ENCODE measurements at places on chromosomes 7 and 10.

GRCh38 chr7:93515144-93515543 lies 59.4 kb downstream of the CALCR start:
- DNase-seq = no peak

DNA sequence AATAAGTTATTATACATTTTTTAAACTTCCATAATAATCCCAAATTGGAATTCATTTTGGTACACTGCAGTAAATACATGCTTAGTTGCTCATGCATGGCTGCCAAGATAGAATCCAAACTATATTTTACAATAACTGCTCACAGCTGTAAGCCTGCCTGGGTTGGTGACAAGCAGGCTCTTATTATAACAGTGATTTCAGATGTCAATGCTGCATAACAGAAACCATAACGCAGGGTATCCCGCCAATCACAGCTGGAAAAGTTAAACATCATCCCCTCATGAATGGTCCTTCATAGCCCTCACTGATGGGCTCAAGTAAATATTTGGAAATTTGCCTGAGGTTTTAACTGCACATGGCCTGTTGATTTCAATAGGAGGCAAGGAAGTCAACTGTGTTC lies 149.8 kb downstream of the AMPH start:
- DNase-seq = no peak

DNA sequence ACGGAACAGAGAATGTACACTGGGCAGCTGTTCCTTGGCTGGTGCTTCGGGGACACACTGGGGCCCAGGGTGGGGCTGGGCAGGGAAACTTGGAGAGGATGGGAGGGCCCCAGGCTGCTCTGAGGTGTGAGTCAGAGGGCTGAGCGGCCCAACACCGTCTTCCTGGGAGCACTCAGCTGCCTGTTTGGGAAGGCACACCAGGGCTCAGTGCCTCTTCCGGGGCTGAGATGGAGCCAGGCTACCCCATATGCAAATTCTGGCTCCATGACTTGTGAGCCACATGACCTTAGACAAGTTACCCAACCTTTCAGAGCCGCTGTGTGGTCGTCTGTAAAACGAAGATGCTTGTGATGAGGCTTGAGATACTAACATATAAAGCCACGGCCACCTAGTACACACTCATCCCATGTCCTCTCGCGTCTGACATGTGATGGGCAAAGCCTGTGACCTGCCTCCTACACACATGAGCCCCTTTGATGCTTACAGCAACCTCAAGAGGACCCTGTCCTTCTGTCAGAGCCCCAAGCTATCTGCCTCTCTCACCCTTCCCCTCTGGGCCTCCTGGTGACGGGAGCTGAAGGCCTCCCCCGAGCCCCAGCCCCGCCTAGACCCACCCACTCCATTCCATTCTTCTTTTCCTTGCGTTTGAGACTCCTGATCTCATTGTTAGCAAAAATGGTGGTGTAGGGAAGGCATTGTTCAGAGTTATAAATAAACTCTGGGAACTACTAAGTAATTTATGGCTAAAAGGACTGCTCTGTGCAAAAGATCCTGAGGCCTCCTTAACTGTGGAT lies 26.1 kb downstream of the KLRG2 start:
- DNase-seq = no peak

DNA sequence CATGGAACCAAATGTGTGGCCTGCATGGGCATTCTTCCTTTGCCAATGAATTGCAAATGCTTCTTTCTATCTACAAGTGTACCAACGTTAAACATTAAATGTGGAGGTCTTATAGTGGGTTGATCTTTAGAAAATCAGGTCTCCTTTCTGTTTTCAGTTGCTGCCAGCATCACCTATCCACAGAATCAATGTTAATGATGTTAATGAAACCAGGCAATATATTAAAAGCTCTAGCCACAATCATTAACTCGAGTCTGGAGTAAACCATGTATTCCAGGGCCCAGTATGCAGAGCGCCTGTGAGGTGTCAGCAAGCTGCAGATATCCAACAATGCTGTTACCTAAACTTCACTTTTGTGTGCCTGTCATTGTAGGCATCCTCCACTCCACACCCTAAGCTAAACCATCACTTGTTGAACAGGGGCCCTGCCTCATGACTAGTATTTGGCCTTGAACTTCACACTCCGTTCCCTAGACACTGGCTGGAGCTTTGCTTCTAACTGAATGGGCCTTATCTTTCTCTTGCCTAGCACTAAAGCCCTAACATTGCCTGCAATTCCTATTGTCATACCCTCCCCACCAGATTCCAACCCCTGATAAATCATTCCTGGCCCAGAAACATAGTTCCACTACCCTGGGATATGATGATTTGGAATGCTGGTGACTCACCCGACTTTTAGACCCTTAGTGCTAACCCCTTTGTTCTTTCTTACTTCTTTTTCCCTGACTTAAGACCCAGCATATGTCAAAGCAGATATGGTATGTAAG lies 24.3 kb upstream of the ITGB8 start:
- no peak for DNase-seq

DNA sequence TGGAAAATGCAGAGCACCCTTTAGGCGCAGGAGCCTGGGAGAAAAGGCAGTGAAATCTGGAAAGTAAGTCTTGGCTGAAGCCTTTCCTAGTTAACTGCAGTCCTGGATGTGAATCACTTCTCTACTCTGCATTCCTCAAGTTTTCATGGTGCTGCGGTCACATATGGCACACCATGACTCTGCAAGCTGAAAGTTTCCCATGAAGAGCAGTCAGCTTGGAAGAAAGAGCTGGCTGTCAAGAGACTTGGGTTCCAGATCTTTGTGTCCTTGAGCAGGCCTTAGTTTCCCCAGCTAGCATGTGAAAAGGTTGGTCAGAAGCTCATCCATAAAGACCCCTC lies 548.3 kb downstream of the SORCS3 start:
- no peak for DNase-seq

DNA sequence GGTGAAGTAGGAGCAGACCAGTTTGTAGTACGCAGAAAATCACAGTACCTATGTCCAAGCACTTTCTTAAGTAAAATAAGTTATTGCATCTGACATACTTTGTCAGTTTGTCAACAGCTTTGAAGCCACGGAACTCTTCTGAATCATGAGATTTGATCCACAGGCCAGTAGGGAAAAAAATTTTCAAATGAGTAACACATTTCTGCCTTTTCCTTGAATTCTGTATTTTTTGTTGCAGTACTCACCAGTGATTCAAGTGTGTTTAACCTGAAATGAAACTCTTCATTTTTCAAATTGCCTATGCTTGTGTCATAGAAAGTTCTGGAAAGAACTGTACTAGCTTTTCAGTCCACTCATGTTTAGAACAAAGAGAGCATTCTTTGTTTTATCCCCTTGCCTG lies 337.7 kb downstream of the GATA3 start:
- DNase-seq = no peak

GRCh38 chr7:46247664-46248063 lies 326.6 kb upstream of the IGFBP3 start:
- DNase-seq = no peak

DNA sequence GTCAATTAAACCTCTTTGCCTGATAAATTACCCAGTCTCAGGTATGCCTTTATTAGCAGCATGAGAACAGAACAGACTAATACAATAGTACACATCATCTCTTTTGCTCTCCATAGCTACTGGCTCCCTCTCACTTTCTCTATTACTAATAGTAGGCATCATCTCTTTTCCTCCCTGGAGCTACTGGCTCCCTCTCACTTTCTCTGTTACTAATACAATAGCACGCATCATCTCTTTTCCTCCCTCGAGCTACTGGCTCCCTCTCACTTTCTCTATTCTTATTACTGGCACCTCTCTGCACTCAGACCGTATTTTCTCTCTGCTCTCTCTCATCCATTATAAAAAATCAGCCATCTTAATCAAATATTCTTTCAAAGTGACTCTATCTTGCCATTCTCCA lies 37.1 kb downstream of the SLC25A13 start:
- no peak for DNase-seq

- no peak for DNase-seq
Observed at GRCh38 chr10:62665771-62666170, 138.7 kb upstream of the ADO start.

GRCh38 chr7:126657599-126658358 lies 595.0 kb downstream of the GRM8 start:
- DNase-seq = no peak

GRCh38 chr7:96219378-96220130 lies 102.3 kb downstream of the SLC25A13 start:
- DNase-seq = no peak

DNA sequence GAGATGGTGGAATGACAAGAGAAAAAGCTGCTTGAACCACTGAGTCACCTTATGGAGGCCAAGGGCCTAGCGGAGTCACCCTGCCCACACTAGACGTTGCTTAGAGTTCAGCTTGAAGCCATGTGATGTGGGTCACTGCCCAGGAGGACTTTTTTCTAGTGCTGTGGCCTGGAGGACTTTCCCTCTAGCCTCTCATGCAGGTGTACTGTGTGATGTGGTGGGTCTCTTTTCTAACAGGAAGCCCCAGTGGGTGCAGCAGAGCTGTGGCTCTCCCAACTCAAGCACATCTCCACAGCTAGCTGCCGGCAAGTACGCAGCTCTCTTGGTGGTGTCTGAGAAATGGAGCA lies 13.6 kb downstream of the POR start:
- no peak for DNase-seq

GRCh38 chr7:95357623-95358022 lies 33.3 kb upstream of the PON1 start:
- no peak for DNase-seq
